ENCODE measurements at places on chromosomes 6 and 20. TPM values are rescaled to one million over a fixed set of nuclear protein-coding genes. Genes with fewer than 3 reads are reported as not detected.

The ADGB gene
- total RNA-seq, result not detected

The ENPP3 gene
- 0.26 TPM for total RNA-seq

The OR12D2 gene
- total RNA-seq, result not detected

The CDK5RAP1 gene
- total RNA-seq, result 27.0 TPM

The INSM1 gene
- total RNA-seq, result 3.4 TPM

The SEL1L2 gene
- not detected for total RNA-seq

The CLDN20 gene
- not detected for total RNA-seq

The OR2H1 gene
- total RNA-seq, result not detected

The BNIP5 gene
- 0.52 TPM for total RNA-seq

DNA sequence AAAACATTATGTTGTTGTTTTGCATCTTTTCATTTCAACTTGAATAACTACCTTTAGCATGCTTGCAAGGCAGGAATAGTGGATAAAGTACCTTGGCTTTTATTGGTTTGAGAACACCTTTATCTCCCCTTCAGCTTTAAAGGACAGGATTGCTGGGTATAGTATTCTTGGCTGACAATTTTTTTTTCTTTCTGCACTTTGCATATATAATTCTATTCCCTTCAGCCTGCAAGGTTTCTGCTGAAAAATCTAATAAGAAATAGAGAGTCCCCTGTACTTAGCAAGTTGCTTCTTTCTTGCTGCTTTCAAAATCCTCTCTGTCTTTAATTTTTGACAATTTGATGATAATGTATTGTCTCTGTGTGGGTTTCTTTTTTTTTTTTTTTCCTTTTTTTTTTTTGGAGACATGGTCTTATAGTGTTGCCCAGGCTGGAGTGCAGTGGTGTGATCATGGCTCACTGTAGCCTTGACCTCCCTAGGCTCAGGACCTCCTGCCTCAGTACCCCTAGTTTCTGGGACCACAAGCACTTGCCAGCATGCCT, 47.1 kb downstream of the SMAP1 start:
- no peak overlapping the region for H3K27ac ChIP-seq
- no peaks in the 10 kb centered on the region for H3K27me3 ChIP-seq

DNA sequence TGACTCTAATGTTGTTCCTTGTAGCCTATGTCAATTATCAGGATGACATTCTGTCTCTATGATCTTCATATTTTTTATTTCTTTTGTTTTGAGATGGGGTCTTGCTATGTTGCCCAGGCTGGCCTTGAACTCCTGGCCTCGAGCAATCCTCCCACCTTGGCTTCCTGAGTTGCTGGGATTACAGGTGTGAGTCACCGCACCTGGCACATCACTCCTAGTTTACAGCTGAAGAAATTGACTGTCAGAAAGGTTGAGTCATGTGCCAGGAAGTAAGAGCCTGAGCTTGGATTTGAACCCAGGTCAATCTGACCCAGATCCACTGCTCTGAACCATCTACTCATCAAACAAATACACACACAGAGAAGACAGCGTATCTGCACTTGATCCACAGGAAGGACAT, 14.4 kb downstream of the PPP1R3G start:
- H3K27me3 ChIP-seq, result no peaks in the 10 kb centered on the region
- DNase-seq, result no peak
- no peaks in the 10 kb centered on the region for H3K4me1 ChIP-seq
- no peak overlapping the region for H3K27ac ChIP-seq
- H3K36me3 ChIP-seq, result no peaks in the 10 kb centered on the region

DNA sequence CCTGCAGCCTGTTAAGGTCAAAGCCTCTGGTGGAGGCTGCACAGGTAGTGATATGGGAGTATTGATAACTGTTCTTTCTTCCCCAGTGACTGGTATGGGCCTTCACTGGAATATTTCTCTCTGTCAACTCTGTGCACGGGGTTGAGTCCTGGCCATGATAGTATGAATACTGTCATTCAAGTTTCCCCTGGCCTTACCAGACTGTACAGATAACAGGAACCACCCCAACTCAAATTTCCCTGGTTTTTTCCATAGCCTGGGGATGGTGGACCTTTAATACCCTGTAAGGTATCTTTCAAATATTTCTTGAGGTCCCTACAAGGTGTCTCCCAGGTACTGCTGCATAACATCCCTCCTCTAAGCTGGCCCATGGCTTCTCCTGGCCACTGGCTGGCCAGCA, 51.4 kb upstream of the TNFAIP3 start:
- peaks cover 8% of the 10 kb centered on the region for H3K4me1 ChIP-seq
- no peak overlapping the region for H3K27ac ChIP-seq
- H3K36me3 ChIP-seq, result no peaks in the 10 kb centered on the region
- DNase-seq, result no peak

- no peak overlapping the region for H3K27ac ChIP-seq
- H3K27me3 ChIP-seq, result no peaks in the 10 kb centered on the region
- no peak overlapping the region for H3K4me3 ChIP-seq
- no peaks in the 10 kb centered on the region for H3K36me3 ChIP-seq
- no peaks in the 10 kb centered on the region for H3K4me1 ChIP-seq
Measured at GRCh38 chr6:85126485-85127167, 323.3 kb upstream of the NT5E start.

- H3K4me3 ChIP-seq, result no peak overlapping the region
- no peak overlapping the region for H3K27ac ChIP-seq
- H3K27me3 ChIP-seq, result no peaks in the 10 kb centered on the region
- H3K4me1 ChIP-seq, result no peaks in the 10 kb centered on the region
- DNase-seq, result no peak
Measured at GRCh38 chr6:16493112-16493511, 254.7 kb downstream of the GMPR start.

DNA sequence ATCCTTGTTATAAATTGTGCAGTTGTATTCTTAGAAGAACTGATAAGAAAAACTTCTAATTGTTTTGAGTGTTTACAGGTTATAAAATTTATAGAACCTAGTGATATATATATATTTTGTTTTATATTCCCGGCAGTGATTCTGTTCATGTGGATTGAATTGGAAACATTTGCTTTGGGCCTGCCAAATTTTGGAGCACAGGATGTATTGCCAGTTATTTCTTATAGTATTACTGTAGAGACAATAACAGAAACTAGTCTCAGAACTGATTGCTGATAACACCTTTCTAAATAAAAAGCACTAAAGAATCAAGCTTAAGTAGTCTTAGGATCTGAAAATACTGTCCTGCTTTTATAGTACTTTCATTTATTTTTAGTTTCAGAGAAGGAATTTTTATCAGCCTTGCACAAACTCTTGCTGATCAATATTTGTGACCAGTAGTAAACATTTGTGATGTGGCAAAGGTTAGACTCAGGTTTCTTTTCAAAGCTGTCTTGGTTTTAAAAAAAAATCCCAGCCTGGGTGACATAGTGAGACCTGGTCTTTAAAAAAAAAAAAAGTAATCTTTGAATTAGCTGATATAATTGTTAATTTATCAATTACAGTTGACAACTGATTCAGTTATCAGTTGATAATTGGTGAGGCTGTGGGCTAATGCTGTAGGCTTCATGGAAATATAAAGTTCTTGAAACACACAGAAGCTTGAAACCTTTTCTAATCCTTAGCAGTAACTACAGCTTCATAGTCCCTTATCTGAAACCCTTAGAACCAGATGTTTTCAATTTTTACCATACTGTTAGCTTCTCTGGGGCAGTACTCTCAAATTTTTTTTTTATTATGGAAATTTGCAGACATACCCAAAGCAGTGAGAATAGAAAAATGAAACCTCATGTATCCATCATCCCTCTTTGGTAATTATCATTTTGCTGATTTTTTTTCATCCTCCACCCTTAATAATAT, 42.4 kb downstream of the RNGTT start:
- no peaks in the 10 kb centered on the region for H3K27me3 ChIP-seq
- H3K4me1 ChIP-seq, result no peaks in the 10 kb centered on the region
- H3K27ac ChIP-seq, result no peak overlapping the region
- DNase-seq, result no peak
- no peak overlapping the region for H3K4me3 ChIP-seq

DNA sequence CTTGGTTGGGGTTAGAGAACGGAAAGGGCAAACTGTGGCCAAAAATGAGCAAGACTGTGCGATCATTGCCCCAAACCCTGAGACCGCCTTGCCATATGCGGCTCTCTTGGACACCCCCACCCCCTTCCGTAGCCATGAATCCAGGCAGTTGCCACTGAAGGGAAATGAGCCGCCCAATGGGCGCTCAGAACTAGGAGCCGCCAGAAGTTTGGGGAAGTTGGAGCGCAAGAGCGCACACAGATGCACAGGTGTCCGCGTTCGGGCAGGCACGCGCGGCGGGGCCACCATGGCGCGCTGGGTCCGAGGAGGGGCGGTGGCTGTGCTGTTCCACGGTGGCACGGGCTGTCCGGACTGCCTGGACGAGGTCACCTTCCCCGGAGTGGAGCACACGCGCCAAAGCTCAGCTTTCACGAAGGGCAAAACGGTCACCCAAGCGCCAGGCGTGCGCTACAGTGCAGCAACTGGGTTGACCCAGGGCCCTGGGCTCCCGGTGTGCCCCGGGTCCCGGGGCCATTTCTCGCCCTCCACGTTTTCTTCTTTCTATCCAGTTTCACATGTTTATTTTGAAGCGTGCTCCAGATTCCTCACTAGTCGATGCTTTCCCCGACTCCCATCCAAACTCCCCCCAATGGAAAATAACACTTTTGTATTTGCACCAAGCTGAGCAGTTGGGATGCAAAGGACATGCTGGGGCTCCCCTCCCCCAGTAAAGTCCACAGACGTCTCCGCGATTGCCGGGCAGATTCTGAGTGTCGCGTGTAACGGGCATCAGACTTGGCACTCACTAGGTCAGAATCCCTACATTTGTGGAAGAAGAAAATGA, 906 bp upstream of the PDE10A start:
- H3K27me3 ChIP-seq, result no peaks in the 10 kb centered on the region
- no peak for DNase-seq
- no peak overlapping the region for H3K27ac ChIP-seq
- H3K4me1 ChIP-seq, result peaks cover 36% of the 10 kb centered on the region

DNA sequence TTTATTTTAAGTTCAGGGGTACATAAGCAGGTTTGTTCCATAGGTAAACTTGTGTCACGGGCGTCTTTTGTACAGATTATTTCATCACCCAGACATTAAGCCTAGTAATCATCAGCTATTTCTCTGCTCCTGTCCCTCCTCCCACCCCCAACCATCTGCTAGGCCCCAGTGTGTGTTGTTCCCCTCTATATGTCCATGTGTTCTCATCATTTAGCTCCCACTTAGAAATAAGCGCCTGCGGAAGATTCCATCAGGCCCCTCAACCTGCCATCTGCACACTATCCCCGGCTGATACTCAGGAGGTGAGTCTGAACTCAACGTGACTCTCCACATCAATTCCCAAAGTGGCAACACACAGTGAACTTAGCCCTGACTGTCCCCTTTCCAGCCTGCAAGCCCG, 228.0 kb upstream of the SYNDIG1 start:
- H3K27me3 ChIP-seq, result no peaks in the 10 kb centered on the region
- no peaks in the 10 kb centered on the region for H3K36me3 ChIP-seq
- H3K4me3 ChIP-seq, result no peak overlapping the region
- H3K27ac ChIP-seq, result no peak overlapping the region

- no peak overlapping the region for H3K4me3 ChIP-seq
- no peak for DNase-seq
- no peaks in the 10 kb centered on the region for H3K4me1 ChIP-seq
- H3K36me3 ChIP-seq, result no peaks in the 10 kb centered on the region
- no peak overlapping the region for H3K27ac ChIP-seq
Measured at GRCh38 chr6:12148317-12148801, 136.2 kb downstream of the HIVEP1 start.

GRCh38 chr20:63689046-63690002, 7.1 kb upstream of the TNFRSF6B start:
- peak; percentile 27 for DNase-seq
- no peaks in the 10 kb centered on the region for H3K36me3 ChIP-seq
- H3K4me3 ChIP-seq, result no peak overlapping the region
- no peaks in the 10 kb centered on the region for H3K27me3 ChIP-seq
- peaks cover 23% of the 10 kb centered on the region for H3K4me1 ChIP-seq
- H3K27ac ChIP-seq, result no peak overlapping the region

DNA sequence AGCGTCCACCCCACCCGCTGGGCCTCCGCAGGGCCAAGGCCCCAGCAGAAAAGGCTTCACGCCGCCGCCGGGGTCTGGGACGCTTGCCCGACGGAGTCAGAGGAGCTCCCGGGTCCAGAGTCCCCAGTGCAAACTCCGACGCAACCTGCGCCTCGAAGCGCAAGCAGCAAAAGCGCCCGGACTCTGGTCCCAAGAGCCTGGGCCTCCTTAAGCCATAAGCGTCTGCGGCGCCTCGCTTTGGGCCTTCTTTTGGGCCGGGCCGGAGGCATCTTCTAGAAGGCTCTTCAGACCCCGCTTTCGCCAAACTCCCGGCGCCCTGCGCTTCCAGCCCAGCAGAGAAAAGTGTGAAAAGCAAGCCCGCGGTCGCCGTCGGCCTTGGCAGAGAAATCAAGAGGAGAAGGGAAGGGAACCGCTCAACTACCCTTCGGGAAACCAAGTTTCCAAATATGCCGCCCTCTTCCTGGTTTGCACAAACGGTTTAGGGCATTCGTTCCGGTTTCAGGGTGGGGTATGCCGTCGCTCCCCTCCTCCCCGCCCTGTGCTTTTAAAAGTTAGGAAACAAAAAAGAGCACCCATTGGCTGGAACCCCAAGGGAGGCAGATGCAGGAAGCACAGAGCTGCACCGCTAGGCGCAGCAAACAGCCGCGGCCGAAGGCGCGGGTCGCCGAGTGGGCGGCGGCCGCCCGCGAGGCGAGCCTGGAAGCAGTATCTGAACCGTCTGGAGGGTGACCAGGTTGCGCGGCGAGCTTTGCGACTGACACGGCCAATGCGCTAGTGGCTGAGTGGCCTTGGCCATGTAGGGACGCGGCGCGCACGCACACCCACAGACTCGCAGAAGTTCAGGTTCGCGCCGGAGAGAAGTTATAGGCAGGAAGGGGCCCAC, 1.2 kb downstream of the TBX18 start:
- DNase-seq, result no peak
- H3K27me3 ChIP-seq, result peaks cover 41% of the 10 kb centered on the region
- no peak overlapping the region for H3K4me3 ChIP-seq
- no peaks in the 10 kb centered on the region for H3K36me3 ChIP-seq

DNA sequence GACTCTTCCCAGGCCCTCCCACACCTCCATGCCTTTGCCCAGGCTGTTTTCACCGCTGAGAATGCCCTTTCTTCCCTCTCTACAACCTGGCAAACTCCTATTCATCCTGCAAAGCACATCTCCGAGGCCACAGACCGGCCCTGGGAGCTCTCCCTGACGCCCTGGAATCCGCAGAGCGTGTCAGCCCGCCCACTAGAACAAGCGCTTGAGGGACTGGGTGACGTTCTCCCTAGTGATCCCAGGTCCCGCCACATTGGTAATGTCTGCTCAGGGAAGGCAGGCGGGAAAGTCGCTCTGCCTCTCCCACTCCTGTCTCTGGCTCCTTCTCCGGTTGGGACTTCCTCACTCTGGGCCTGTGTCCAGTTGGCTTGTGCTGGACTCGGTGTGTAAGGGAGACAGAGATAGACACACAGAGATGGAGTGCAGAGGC, 61.6 kb downstream of the SRC start:
- H3K4me3 ChIP-seq, result no peak overlapping the region
- peaks cover 12% of the 10 kb centered on the region for H3K4me1 ChIP-seq
- H3K27me3 ChIP-seq, result peaks cover 8% of the 10 kb centered on the region
- no peak overlapping the region for H3K27ac ChIP-seq
- no peak for DNase-seq

Measured in body of pancreas (tissue), 4 donors.